ENCODE measurements at places on chromosomes 7 and 10.

- DNase-seq: no peak
Measured at GRCh38 chr7:129014501-129015101, 40.3 kb downstream of the TNPO3 start.

DNA sequence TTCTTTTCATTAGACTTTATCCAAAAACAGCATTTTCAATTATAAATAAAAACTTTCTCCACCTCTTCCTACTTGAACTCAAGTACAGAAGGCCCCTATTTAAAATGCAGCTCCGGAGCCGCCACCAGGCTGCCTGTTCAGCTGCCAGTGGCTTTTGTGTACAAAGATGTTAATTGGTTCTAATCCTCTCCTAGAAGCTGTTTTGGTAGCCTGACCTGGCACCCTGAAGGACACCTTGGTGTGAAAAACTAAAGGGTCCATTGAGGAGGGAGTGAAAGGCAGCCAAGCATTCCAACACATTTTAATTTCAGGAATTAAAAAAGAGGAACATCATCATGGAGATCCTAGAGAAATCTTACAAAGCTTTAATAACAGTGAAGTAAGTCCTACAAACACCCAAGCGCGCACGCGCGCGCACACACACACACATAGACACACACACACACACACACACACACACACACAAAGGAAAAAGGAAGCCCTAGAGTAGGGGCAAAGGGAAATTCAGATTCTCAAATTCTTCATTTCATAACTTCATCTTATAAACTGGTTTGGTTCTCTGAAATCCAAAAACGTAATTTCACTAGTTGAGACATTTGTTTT is 41.4 kb downstream of the VAX1 start:
- no peak for DNase-seq

- DNase-seq: no peak
Measured at GRCh38 chr10:59720377-59720776, 10.7 kb upstream of the SLC16A9 start.

DNA sequence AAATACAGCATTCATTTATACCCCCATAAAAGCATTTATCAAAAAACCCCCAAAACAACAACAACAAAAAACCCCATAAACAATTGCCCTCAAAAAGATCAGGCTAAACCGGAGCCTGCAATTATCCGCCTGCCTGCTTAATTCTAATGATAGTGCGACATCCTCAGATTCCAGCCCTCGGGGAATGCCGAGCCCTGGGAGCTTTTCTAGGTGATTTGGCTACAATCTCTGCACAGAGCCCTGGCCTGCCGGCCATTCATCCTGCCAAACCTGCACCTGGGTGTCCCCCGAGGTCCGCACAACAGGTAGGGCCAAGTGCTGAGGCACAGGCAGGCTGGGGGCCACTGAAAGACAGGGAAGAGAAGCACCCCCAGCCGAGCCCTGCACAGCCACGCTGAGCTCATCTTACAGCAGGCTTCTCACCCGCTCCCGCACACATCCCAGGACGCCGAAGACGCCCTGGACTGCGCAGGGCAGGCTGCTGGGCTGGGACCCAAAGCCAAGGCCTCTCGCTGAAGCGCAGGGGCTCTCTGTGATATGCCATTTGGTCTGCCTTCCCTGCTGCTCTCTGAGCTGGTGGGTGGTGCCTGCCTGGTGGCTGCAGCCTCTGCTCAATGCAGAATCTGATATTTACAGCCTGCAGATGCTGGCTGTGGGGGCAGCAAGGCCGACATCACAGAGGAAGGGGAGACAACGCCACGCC is 57.5 kb downstream of the CAMK2B start:
- no peak for DNase-seq

DNA sequence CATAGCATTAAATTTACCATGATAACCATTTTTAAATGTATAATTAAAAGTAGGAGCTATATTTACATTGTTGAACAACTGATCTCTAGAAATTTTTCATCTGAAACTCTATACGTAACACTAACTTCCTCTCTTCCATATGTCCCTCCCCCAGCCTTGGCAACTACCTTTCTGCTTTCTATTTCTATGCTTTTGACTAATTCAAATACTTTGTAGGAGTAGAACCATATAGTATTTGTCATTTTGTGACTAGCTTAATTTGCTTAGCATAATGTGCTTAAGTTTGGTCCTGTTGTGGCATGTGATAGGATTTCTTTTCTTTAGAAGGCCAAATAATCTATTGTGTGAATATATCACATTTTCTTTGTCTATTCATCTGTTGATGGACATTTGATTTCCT is 225.3 kb upstream of the POT1 start:
- DNase-seq: no peak

DNA sequence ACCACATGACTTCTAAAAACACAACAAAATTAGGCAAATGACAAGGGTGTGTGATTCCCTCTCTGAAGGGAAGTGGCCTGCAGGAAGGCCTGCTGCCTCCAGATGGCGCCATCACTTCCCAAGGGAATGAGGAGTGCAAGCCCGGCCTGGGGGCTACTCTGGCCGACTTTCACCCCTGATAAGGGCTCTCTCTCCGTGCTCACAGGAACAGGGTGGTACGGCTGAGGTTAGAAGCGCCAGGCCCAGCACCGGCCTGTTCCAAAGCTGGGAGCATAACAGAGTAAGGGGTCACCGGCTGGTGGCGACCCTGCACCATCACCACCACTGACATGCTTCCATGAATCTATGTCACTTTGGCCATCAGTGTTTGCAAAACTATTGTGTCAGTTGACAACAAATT is 13.1 kb downstream of the RBP3 start:
- no peak for DNase-seq

GRCh38 chr7:50359258-50359994 is 54.9 kb downstream of the IKZF1 start:
- DNase-seq: no peak

DNA sequence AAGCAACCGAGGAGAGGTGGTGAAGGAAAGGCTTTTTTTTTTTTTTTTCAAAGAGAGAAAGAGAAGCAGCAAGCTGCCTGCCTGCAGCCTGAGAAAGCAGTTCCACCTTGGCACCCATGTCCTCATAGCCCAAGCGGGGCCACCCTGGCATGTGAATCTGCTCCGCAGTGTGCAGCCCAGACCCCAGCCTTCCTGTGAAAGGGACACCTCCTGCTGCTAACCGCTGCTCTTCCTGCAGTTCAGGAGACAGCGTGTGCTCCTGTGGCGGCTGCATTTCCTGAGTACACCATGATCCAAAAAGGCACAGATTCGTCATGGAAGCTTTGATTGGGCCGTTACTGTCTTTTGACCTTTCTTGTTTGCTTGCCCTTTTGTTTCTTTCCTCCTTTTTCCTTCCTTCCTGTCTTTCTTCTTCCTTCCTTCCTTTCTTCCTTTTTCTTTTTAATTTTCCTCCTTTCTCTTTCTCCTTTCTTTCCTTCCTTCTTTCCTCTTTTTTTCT is 38.1 kb downstream of the IKZF1 start:
- DNase-seq: no peak

GRCh38 chr10:36173364-36173763 is 531.3 kb upstream of the FZD8 start:
- DNase-seq: no peak

DNA sequence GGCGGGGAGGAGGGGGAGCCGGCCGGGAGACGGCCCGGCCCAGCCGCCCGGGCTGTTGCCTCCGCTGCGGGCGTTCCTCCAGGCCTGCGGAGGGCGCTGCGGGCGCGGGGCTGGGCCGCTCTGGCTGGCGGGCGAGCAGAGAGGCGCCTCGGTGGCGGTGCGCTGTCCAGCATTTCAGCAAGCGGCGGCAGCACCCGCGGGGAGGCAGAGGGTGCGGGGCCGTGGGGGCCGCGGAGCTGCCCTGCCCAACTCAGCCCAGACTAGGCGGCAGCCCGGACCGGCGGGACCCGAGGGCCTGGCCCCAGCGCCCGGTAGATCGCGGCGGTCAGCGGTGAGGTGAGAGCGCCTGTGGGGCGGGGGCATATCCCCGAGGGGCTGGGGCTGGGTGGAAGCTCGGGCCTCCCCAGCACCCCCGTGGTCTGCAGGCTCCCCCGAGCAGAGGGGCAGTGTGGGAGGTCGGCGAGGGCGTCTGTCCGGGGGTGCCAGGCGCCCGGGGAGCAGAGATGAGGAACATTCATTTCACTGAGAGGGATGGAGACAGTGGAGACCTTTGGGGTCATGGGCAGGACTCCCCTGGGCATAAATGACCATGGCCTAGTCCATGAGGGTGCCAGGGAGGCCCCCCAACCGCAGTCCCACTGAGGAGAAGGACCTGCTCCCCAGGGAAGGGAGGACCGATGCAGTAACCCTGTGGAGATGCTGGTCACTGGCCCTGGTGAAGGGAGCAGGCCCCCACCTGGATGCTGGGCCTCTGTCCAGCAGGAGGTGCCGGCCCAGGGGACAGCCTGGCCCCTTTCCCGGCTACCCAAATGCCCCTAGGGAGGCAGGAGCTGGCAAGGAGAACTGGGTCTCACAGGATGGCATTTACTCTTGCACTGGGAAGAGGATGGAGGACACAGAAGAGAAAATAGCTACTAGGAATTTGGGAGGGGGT is at the start of gene SRRM3:
Gene SRRM3 (plus strand): TSS at position 165 of the 934 bp plus-strand sequence. CDS start 33,171 bp downstream, outside the sequence.
- DNase-seq: peak; percentile 80

- DNase-seq: no peak
Measured at GRCh38 chr7:7639847-7640220, 718 bp upstream of the UMAD1 start.

DNA sequence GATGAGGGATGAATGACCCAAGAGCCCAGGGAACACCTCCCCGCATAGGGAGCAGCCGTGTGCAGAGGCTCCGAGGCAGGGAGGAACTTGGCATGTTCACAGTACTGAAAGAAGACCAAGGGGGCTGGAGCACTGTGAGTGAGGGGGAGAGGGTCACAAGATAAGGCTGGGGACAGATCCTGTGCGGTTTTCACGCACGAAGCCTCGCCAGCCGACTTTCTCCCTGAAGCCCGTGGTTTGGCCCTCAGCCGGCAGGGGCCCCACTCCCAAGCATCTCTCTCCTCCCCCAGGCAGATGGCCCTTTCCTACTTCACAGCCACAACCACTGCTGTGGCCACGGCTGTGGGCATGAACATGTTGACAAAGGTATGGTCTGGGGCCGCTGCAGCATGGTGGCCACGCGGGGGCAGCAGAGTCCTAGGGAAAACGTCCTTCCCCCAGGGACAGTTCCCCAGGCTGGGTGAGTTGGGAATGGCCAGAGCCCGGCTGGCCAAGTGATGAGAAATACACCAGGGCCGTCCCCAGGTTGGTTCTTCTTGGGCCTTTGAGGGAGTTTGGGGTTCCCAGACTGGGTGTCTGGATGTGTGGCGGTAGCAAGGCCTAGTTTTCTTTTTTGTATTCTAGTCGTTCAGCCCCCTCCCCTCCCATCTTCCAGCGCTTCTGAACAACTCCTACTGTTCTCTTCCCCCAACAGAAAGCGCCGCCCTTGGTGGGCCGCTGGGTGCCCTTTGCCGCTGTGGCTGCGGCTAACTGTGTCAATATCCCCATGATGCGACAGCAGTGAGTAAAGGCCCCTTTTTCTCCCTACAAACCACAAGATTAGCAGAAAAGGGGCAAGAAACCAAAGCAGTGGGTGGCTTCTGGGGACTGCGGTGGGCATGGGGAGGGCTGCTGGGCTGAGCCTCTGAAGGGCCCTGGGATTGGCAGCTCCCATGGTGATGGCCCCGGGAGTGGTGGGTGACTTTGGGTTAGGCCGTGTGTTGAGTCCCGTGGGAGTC is 14.4 kb upstream of the WBP1L start:
- peak; percentile 87 for DNase-seq

DNA sequence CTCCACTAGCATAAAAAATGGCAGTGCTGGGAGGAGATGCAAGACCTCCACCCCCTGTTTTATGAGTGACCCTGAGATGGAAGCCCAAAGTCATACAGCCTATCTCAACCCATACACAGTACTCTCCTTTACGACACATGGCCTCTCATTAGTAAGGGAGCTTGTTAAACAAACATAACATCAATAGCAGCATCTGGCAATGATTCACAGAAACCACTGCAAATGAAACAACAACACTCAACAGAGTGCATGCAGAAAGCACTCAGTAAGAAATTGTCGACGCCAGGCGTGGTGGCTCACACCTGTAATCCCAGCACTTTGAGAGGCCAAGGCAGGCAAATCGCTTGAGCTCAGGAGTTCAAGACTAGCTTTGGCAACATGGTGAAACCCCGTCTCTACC is 27.5 kb upstream of the FIGNL1 start:
- no peak for DNase-seq

- DNase-seq: no peak
Measured at GRCh38 chr10:132511121-132512051, 26.2 kb upstream of the INPP5A start.

- no peak for DNase-seq
Measured at GRCh38 chr10:57894361-57894760, 373.3 kb downstream of the IPMK start.

DNA sequence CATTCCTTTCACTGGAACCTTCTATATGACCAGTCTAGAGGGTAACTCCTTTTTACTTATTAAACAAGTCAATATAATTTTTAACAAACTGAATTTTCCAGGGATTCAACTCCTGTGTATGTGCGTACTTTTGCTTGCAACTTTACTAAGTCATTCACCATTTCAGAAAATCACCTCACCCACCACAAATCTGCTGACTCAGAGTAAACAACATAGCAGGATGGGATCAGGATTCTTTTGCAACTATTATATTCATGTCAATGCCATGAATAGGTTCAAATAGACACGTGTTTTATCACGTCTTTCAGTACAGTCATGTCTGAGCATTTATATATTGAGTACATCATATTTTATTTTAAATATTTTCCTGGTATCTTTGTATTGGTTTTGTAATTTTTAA is 14.5 kb downstream of the CTTNBP2 start:
- DNase-seq: no peak

- no peak for DNase-seq
Measured at GRCh38 chr7:70598976-70599375, 533.0 kb upstream of the GALNT17 start.

GRCh38 chr7:50226669-50227068 is 77.8 kb upstream of the IKZF1 start:
- DNase-seq: no peak

DNA sequence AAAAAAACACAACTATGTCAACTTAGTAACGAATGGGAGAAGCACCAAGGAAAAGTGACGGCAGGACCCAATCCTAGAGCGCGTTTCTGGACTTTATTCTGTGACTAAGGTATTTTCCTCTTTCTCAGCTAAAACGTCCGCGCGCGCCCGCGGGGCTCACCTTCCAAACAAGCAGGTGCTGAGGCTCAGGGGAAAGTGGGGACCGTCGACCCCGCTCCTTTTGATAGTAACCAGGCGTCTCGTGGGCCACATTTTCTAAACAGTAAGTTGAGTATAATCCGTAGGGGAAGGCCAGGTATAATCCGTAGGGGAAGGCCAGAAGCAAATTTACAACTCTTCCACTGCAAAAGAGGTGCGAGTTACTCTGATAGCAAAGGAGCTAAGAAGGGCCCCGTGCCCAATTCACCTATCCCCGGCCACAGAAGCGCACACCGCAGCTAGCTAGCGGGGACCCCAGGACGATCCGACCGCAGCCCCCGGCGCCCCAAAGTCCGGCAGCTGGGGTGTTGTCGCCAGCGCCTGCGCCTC is 743 bp downstream of the MKI67 start:
- DNase-seq: no peak

Data from ovary (tissue), 10 donors.